Tracheal epithelial cell (primary cell): ENCODE measurements at places on chromosomes 5 and 9. TPM values are rescaled to one million over a fixed set of nuclear protein-coding genes. Genes with fewer than 3 reads are reported as not detected.

Gene LYRM7
- 4.3 and 12.1 TPM in 2 replicates for total RNA-seq

Gene TLX3
- 0.24 TPM in 1 of 2 replicates, not detected in the other for total RNA-seq

Gene HTR4
- not detected in 2 replicates for total RNA-seq

Gene MYMK
- total RNA-seq, result not detected in 2 replicates

Gene SH3TC2
- 2.3 and 7.2 TPM in 2 replicates for total RNA-seq

Gene ADAMTS13
- 0.21 and 1.4 TPM in 2 replicates for total RNA-seq

Gene CDH12
- total RNA-seq, result not detected in 2 replicates

Gene F2RL2
- not detected in 2 replicates for total RNA-seq

Gene CTNNAL1
- 27.9 and 40.2 TPM in 2 replicates for total RNA-seq

Gene KIF27
- 2.8 and 3.9 TPM in 2 replicates for total RNA-seq

Gene IFNA21
- not detected in 2 replicates for total RNA-seq

Gene RARS1
- 172 and 203 TPM in 2 replicates for total RNA-seq

Gene ANKRD55
- not detected in 2 replicates for total RNA-seq

Gene CKMT2
- not detected in 2 replicates for total RNA-seq

Gene TEX48
- not detected in 2 replicates for total RNA-seq

Gene PTGR1
- total RNA-seq, result 53.3 and 74.6 TPM in 2 replicates

Gene PRRX2
- 0.24 TPM in 1 of 2 replicates, not detected in the other for total RNA-seq

Gene MIGA2
- total RNA-seq, result 18.8 and 21.2 TPM in 2 replicates

Gene SLC4A9
- 0.21 TPM in 1 of 2 replicates, not detected in the other for total RNA-seq

Gene ZBED3
- 1.4 and 3.2 TPM in 2 replicates for total RNA-seq

Gene HRCT1
- total RNA-seq, result 0.85 TPM in 1 of 2 replicates, not detected in the other

Gene FOXD1
- 4.1 and 4.9 TPM in 2 replicates for total RNA-seq

Gene FOXD4L4
- not detected in 2 replicates for total RNA-seq

Gene IFNA13
- total RNA-seq, result not detected in 2 replicates

Gene CEP120
- 10.4 and 19.2 TPM in 2 replicates for total RNA-seq

Gene MARCHF11
- total RNA-seq, result not detected in 2 replicates

Gene DCAF12
- total RNA-seq, result 18.6 and 23.0 TPM in 2 replicates

Gene ST6GALNAC6
- 23.0 and 26.3 TPM in 2 replicates for total RNA-seq

Gene C5orf52
- total RNA-seq, result not detected in 2 replicates

Gene SPOCK1
- total RNA-seq, result 2.6 and 14.5 TPM in 2 replicates

Gene FBXL7
- 0.21 and 0.72 TPM in 2 replicates for total RNA-seq

Gene PTAR1
- total RNA-seq, result 29.4 and 53.5 TPM in 2 replicates

Gene AGTPBP1
- 18.5 and 23.9 TPM in 2 replicates for total RNA-seq

Gene DRD1
- not detected in 2 replicates for total RNA-seq
